Activated CD4-positive, alpha-beta T cell treated with anti-CD3 and anti-CD28 coated beads for 1 hour (primary cell): ENCODE measurements at places on chromosomes 5 and 9.

- no peak for DNase-seq
These were observed 45.7 kb downstream of the SCAMP1 start for GRCh38 chr5:78405829-78406750.

- DNase-seq = no peak
These were observed 58.9 kb upstream of the RXRA start for GRCh38 chr9:134267305-134267880.

- no peak for DNase-seq
These were observed 12.6 kb upstream of the CEMIP2 start for GRCh38 chr9:71780953-71781352.

DNA sequence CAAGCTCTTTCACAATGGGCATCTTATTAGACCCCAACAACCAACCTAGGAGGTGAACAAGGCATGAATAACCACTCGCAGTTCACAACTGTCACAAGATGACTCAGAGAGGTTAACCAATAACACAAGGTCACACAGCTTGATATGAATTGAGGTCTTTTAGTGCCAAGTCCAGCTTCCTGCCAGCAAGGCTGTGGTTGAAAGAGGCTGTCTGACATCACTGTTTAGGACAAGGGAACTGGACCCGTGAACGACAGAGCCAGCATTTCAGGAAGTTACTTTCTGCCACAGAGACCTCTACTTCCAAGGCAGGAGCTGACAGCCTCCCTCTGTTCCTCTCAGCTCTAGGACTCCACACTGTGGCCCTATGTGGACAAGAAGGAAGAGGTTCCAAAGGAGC, 53.4 kb upstream of the ALDH1B1 start:
- DNase-seq = no peak

DNA sequence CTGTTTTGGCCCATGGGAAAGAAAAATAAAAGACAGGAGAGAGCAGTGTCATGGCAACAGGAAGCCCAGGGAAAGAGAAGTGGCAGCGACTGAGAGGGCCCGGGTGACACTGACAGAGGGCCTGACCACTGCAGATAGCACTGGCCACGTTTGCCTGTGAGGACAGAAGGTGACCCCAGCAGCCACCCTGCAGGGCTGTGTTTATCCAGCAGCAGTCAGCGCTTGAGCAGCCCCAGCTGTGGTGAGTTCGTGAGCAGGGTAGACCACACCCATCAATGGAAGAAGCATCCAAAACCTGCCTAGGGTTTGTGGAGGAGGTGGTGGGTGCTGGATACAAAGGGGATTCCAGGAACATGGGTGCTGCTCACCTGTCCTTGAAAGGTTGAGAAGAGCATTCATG, 222.5 kb downstream of the MARCHF11 start:
- DNase-seq = no peak

DNA sequence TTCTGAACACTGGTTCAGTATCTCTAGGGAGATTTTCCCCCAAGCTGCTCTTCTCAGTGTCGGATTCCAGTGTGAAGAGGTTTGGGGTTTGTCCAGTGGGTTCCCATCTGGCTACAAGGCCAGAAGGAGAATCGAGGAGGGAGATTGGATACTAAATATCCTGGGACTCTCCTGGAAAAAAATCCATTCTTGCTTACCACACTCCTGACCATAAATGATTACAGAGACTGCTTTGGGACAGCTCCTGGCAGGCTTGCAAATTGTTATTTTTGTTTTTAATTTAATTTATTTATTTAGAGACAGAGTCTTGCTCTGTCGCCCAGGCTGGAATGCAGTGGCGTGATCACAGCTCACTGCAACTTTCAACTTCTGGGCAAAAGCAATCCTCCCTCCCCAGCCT, 4.7 kb upstream of the SUSD1 start:
- no peak for DNase-seq

DNA sequence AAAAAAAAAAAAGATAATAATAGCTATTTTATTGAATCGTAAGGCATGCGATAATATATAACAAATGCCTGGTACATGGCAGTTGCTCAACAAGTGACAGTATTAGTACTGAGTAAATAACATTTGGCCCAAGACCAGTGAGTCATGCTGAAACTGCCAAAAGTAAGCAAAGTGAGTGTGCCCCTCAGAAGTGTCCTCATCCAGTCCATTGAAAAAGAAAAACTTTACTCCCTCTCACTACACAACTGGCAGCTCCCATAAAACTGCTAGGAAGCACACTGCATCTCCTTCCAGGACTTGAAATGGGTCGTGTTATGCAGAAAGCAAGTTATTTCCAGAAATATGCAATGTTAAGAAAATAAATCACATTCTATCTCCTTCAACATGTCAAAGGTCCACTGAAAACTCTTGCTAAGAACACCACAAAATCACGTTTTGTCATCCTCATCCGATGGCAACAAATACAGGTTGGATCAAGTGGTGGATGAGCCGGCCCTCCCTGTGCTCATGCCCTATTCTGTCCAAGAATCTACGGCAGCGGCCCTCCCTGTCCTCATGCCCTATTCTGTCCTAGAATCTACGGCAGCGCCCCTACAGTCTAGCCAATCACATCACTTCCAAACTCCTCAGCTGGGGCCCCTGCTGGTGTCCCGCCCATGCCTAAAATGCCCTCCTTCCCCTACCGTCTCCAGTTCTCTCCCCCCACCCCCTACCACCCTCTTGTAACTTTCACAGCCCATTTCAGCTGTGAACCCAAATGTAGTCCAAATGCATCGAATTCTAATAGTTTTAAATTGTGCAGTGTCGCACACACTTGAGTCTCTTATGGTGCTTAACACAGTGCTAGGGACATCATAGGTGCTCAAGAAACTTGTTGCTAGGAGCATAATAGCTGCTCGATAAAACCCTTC, 12.5 kb downstream of the PTCH1 start:
- no peak for DNase-seq

GRCh38 chr5:132259069-132259851, 1.8 kb downstream of the PDLIM4 start:
- DNase-seq = no peak

DNA sequence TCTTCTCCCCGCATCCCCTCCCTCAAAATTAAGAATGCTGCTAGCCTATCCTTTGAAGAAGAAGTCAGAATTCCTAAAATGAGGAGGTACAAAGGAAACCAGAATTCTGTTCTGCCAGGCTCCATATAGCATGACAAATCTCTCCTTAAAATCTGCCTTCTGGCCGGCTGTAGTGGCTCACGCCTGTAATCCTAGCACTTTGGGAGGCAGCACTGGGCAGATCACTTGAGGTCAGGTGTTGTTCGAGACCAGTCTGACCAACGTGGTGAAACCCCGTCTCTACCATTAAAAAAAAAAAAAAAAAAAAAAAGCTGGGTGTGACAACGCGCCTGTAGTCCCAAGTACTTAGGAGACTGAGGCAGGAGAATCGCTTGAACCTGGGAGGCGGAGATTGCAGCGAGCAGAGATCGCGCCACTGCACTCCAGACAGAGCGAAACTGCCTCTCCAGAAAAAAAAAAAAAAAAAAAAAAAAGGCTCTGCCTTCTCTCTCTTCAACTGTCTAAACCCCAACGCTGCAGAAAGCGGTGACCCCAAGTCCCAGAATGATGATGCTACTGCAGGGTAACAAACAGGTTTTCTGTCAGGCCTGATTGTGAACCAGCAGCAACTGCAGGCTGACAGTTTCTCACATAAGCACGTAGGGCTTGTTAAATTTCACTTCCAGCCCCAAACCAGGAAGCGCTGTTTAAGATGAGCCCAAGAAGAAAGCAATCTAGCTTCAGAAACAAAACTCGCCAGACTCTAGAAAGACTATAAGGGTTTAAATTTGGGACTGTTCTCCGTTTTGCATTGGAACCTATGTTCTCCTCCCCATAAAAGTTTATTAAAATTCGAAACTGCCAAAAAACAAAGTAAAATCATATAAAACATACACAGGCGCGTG, 963 bp upstream of the CAST start:
- DNase-seq = no peak

DNA sequence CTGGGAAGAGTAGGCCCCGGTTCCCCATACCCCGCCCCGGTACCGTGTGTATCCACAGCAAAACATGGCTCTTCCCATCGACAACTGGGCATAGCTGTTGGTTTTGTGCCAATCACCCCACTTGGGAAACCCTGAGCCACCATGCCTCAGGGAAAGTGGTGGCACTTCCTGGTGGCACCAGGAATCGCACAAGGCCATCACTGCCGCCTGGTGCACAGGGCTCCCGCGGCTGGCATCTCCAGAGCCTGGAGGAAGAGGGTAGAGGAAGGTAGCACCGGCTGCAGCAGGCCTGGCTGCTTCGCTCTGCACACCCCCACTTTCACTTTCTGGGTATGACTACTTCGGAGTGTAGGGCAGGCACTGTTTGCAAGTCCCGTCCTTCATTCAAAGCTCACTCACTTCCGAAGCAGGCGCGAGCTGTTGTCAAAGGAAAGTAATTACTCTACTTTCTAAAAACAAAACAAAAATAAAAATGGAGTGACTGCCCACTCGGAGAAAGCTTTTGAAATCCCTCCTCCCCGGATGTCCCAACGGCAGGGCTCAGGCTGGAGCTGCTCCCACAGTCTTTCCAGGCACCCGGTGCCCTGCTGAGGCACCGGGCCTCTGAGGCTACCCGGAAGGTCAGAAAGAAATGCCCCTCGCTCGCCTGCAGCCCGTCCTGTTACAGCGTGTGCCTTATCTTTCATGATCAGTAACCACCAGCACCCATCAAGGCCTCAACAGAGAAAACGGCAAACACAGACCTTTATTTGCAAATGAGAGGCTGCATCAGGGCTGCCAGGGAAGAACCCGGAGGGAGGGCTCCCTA, 2.0 kb downstream of the BRD3 start:
- DNase-seq = peak; percentile 29

GRCh38 chr9:95087659-95088242, 229.8 kb downstream of the FANCC start:
- no peak for DNase-seq

GRCh38 chr9:114004221-114004716, 73.8 kb downstream of the AMBP start:
- DNase-seq = no peak

- DNase-seq = no peak
These were observed 28.0 kb upstream of the IRX2 start for GRCh38 chr5:2779459-2779858.

DNA sequence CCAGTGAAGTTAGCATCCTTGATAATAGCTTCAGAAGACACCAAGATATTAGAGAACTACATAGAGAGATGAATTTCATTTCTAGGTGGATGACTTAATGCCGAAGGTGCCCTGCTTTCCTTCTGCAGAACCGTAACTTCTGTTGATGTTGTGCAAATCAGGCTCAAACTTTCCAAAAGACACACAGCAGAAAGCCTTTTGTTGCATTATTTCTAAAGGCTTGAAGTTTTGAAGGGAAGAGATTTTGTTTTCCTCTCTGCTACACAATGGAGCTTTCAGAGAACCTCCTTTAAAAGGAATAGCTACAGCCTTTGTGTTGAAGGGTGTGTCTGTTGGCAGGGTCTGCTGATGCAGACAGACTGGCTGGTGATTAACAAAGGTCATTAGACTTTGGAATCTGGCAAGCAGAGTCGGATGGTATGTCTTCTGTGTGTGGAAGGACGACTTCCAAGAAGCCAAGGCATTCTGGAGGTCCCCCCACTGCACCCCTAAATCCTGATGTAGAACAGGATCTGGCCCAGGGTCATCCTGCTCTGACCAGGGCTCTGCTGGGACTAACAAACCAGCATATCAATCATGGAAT, 57.8 kb downstream of the ZNF462 start:
- no peak for DNase-seq

DNA sequence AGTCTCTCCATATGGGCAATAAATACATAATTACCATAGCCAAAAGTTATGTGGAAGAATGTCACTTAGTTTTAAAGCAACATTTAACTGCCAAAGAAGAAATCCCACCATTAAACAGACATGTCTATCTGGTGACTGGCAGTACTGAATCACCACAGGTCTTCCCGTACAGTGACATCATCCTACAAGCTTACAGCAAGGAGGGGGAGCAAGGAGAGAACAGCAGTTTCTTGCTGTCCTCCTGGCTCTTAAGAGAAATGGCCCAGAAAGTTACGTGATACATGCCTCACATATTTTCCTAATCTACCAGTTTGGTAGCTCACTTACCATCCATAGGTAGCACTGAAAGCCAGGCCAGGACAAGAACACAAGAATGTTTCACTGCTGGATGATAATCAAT, 671.0 kb downstream of the DMRTA1 start:
- no peak for DNase-seq

DNA sequence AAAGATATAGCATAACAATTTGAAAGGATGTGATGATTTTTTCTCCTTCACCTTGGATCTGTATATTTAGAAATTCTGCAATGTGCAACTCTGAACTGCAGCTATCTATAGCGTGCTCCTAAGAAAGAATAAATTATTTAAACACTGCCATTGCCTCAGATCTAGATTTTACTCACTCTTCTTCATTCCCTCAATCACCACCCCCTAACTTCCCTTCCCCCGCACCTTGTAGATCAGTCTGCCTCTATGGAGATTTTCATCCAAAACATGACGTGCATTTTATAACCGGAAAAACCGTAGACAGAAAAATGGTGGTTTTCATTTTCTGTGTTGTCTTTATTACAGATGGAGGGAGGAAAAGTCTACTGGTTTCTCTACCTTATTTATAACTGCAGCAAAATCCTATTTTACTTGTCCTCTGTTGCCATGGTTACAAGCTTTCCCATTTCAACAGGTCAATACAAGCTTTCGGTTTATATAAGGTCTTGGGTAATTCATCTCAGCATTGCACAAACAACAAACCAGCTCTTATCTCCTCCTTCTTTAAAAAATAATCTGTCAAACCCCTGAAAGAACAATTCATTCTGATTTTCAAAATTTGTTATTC, 480.0 kb downstream of the TAF11L14 start:
- no peak for DNase-seq

DNA sequence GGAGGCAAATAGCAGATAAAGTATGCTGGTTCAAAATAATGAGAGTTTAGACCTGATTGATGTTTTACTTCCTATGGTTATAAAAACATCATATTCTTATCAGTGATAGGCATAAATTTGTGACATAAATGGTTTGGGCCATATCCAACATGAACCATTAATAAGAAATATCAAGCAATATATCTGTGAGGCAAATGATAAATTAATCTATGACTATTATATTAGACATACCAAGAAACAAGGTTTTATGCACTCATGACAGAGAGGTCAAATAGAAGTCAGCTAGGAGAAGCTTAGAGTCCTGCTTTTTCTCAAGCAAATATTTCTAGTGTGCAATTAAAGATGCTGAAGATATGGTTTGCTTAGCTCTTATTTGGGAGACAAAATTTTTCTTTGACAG, 10.4 kb downstream of the SMIM3 start:
- no peak for DNase-seq

GRCh38 chr5:138655530-138656190, 80.5 kb upstream of the HSPA9 start:
- DNase-seq = no peak
